NCI-H1930 (cell line): ENCODE measurements at places on chromosomes 12 and 14.
A peak's percentile ranks its signal among the peaks of the same experiment; 100 is the strongest.

DNA sequence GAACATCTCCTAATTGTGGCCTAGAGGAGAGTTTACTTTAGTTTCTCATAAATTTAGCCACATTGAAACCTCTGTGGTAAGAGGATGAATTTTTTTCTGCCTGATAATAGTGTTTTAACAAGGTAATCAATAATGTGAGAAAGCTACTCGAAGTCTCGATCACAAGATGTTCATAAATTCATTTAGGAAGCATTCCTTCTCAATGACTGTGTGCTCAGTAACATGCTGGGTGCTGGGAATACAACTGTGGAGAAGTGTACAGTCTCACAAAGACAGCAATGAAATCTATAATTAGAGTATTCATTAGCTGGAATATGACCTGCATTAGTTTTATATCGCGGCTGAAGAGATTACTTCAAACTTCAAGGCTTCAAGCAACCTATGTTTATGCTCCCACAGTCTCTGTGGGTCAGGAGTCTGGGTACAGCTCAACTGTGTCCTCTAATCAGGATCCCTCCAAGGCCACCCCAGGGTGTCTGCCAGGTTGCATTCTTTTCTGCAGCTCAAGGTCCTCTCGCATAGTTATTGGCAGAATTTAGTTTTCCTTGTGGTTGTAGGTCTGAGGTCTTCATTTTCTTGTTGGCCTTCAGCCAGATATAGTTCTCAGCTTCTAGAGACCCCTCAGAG is 167.6 kb downstream of the ANO4 start:
- no peak for DNase-seq

- no peak for DNase-seq
These were observed 109.6 kb downstream of the ATXN7L3B start for GRCh38 chr12:74647256-74647655.

DNA sequence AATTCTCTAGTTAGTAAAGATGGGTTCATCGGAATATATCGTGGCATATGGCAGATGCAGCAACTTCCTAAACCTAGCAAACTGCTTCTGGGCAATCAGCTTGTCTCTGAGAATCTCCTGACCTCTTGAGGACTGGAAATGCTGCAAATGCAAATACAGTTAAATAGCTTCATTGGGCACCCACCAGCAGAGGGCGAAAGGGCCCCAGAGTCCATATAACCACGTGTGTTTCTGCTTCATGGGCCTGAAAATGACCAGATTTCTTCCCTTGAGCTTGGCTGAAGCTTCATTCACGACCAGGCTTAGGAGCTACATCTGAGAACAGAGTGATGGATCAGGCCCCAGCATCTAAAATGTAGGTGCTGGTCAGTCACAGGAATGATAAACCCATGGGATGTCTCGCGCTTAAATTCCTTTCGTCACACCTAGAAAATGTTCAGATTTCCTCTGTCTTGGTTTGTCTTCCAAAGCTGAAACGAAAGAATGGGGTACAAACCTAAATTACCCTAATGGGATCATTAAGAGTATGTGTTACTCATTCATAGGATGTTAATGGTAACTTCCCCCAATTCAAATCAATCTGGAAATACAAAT is 1482.5 kb upstream of the TMEM132C start:
- DNase-seq, result no peak

GRCh38 chr12:80702889-80703805 is 4.3 kb upstream of the MYF6 start:
- no peak for DNase-seq

- DNase-seq, result peak; percentile 90
These were observed at the start of gene SUDS3 for GRCh38 chr12:118376089-118377020. Gene SUDS3 (plus strand): TSS chr12:118376555. CDS start chr12:118376692, 137 bp downstream.

DNA sequence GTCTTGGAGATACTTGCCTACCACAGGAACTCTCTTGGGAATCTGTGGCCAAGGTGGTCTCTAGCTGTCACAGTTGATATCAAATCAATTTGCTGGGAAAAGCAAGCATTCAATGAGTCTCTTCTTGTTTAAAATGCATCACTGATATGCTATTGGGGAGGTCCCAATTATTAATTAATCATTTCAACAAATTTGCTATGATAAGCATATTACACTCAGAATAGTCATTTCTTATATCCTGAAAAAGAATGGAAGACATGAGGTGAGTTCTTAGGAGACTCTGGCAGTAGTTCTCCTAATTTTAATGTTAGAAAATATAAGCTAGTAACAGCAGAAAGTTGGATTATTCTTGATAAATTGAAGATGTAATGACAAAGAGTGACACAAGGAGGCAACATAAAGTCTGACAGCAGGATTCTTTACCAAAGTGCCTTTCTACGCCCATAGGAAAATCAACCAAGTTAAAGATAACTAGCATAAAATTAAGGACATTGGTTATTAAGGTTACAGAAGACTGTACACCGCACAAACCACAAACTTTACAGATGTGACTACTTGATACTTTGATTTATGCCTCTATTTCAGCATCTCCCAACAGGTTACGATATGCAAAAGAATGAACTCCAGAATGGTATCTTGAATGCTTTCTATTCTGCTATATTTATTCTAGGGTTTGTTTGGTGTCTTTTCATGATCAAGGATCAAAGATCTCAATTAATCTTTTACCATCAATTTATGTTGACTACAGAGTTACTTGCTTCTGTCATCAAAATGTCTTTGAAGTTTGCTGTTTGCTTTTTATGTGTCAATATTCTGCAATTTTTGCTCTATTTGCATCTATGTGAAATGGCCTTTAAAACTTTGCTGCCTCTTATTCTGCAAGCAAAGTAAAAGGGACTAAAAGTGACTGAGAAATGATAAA is 349.6 kb upstream of the CLEC14A start:
- no peak for DNase-seq

GRCh38 chr14:31712244-31713127 is 151.3 kb downstream of the NUBPL start:
- no peak for DNase-seq

DNA sequence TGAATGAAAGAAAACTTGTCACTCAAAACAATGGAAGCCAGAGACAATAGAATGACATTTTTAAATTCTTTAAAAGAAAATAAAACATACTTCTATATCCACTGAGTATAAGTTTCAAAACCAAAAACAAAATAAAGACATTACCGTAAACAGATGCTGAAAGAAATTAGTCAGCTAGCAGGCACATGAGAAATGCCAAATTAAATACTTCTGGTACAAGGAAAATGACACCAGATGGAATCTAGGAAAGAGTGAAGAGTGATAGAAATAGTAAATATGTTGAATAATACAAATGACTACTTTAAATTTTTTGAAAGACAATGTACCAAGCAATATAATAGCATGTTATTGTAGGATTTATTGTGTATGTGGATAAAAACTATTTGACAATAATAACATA is 23.8 kb downstream of the PIK3C2G start:
- DNase-seq, result no peak

- no peak for DNase-seq
These were observed 26.8 kb upstream of the C14orf180 start for GRCh38 chr14:104552738-104553125.

DNA sequence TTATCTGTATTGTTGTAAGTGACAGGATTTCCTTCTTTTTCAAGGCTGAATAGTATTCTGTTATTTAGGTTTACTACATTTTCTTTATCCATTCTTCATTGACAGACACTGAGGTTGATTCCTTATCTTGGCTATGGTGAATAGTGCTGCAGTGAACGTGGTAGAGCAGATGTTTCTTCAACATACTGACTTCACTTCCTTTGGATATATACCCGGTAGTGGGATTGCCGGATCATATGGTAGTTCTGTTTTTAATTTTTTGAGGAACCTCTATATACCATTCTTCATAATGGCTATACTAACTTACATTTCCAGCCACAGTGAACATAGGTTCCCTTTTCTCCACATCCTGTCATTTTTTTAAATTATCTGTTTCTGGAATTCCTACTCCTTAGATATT is 21.8 kb downstream of the DERA start:
- no peak for DNase-seq
